ENCODE measurements at places on chromosomes 3 and 15. TPM values are rescaled to one million over a fixed set of nuclear protein-coding genes. Genes with fewer than 3 reads are reported as not detected.

- DNase-seq, result no peak
These were observed 84.1 kb downstream of the AAGAB start for GRCh38 chr15:67170143-67170925.

- DNase-seq, result no peak
These were observed 3.5 kb upstream of the EFCC1 start for GRCh38 chr3:128997486-128998133.

DNA sequence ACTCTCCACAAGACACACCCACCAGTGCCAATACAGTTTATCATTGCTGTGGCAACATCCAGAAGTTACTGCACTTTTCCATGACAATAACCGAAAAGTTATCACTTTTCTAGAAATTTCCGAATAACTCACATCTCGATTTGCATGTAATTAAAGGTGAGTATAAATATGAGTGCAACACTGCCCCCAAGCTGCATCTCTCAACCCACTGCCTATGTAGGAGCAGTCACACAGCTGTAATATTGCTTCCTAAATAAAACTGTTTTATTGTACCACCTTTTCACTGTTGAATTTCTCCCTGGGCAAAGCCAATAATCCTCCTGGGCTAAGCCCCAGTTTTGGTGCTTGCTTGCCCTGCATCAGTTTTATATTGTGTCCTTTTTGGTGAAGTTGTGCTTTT lies 601.0 kb upstream of the EPHA6 start:
- no peak for DNase-seq

- DNase-seq, result no peak
These were observed 32.0 kb downstream of the MAP4 start for GRCh38 chr3:47984075-47984728.

DNA sequence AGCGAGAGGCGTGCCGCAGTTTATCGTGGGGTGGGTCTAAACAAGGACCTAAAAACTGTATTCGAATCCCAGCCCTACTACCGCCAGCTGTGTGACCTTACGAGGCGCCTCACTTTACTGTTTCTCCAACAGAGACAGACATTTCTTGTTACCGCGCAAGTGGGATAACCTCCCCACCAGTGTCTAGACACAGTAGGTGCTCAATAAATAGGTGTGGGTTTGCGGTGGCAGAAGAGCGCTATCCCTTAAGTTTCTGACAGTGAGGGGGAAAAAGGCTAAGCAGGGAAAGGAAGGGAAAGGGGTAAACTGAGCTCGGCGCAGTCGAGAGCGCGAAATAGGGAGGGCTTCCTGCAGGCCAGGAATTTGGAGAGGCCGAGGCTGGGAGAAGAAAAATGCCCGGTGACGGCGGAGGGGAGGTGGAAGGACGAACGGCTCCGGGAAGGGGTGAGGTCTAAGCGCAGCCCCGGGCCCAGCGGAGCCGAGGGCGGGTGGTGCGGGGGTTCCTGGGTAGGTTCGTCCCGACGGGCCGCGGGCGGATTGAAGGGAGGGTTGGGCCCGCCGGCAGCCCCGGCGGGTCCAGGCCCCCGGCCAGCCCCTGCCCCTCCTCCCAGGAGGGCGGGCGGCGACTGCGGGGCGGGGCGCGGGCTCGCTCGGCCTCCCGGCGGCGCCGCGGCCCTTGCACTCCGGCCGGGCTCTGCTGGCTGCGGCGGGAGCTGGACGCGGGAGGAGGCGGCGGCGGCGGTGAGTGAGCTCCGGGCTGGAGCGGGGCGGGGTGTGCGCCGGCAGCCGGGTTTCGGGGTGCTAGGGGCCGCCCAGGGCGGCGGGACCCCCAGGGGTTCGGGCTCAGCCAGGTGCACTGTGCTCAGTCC lies at the start of gene CGNL1:
Gene CGNL1 (plus strand): TSS at position 679 of the 869 bp plus-strand sequence. CDS start 61,495 bp downstream, outside the sequence.
- DNase-seq, result peak; percentile 59

- DNase-seq, result no peak
These were observed 205.3 kb downstream of the NFKBIZ start for GRCh38 chr3:102054543-102055080.

DNA sequence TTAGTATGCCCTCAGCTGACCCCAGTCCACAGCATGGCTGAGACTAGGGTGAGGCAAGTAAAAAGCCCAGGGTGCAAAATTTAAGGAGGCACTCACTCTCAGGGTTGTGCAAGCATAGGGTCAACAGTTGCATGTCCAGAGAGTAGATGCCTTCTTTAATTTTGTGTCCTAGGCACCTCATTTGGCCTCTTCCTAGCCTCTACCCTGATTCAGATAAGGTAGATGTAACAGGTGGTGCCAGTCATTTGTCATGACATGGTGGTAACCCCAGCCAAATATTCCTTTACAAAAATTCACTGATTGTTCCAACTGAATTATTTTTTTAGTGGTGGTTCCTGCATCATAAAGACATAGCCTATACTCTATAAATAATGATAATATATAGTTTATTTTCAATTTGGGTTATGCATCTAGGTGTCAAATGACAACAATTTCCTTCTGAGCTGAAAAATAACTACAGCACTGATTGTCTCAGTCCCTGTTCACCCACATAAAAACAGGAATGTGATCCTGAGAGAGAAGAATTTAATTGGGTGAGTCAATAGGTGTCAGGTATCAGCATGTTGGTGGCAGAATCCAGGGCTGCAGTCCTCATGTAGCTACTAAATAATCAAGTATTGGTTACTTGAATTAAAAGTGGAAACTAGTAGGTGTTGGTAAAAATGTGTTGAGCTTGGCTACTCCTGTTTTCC lies 44.2 kb upstream of the TIPARP start:
- DNase-seq, result no peak

DNA sequence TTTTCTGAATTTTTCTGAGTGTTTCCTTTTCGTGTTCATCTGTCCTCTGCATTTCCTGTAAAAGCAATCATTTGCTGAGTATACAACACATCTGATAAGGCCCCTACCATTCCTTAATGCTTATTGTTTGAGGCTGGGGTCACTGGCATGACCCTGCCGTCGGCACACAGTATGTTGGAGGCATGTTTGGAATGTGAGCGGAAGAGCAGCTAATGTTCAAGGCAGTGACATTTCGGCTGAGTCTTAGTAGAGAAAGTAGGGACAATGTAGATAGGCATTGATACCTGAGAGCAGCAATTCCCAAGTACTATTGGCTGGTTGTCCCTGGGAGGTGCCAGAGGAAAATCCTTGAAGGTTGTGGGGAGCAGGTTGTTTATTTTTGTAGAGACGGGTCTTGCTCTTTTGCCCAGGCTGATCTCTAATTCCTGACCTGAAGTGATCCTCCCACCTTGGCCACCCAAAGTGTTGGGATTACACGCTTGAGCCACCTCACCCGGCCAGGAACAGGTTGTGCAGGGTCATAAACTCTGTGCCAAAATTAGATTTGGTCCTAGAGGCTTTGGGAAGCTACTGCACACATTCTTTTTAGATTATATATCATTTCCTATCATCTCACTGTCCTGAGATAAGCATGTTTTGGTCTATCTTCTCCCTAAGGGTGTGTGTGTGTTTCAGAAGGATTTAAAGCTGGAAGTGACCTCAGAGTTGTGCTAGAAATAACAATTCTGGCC lies 13.5 kb downstream of the PTPN23 start:
- DNase-seq, result no peak

DNA sequence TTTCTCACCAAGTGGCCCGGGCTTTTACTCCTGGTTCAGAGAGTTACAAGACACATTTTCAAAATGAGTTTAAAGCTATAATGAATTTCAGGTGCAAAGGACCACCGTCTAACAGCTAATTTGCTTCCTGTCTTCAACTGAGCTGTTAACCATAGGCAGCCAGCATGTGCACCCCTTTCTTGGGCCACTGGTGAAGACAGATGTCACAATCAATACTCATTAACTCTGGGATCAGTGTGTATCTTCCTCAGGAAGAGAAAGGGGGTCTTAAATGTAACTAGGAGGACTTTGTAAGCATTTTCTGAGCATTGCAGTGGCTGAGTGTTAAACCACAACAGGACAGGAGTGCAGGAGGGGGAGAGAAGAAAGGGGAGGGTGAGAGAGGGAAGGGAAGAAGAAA lies 750.7 kb upstream of the CFAP20DC start:
- no peak for DNase-seq

GRCh38 chr3:152328841-152329240 lies 60.1 kb downstream of the MBNL1 start:
- DNase-seq, result no peak

- DNase-seq, result no peak
These were observed 261.3 kb downstream of the XXYLT1 start for GRCh38 chr3:195009616-195010015.

- DNase-seq, result no peak
These were observed 87.0 kb upstream of the KCNAB1 start for GRCh38 chr3:156033428-156033827.

- no peak for DNase-seq
These were observed 146.4 kb upstream of the ONECUT1 start for GRCh38 chr15:52936489-52936888.

- no peak for DNase-seq
These were observed 300.3 kb upstream of the CBLB start for GRCh38 chr3:106168962-106169750.

DNA sequence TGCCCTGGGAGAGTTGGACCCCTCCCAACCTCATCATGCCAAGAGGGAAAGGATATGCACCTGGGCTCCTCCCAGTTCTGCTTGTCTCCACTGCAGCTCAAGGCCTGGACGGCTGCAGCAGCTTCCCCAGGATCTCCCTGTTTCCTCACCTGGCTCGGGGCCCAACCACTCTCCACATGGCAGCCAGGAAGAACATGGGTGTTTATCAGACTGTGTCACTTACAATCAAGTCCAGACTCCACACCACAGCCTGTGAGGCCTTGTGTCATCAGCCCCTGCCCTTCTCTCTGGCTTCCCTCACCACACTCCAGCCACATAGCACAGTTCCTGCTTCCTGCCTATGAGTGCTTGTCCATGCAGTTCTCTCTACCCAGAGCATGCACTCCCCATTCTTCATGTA lies 534.4 kb downstream of the EPHB1 start:
- no peak for DNase-seq

DNA sequence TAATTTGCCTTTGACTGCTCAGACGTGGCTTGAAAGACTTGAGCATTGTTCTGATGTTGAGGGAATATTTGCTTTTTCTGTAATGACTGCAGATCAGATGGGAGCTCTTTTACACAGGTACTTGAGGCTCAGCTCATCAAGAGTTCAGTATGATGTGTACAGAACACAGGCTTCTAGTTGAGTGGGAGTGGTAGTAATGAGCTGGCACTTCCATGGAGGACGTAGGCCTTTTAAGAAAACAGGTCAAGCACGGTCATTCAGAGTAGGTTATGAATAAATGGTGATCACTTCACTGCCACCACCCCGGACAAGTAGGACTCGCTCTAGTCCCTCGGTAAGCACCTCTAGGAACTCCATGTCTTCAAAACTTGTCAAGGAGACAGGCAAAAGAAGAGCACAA lies 8.8 kb downstream of the EMC4 start:
- DNase-seq, result no peak

- DNase-seq, result no peak
These were observed 594 bp upstream of the ICE2 start for GRCh38 chr15:60479361-60480110.

GRCh38 chr15:75578948-75579920 lies at the start of gene PTPN9:
TSS of gene PTPN9 (minus strand) at chr15:75579315. CDS start at chr15:75578776, 539 bp downstream.
- peak; percentile 81 for DNase-seq

DNA sequence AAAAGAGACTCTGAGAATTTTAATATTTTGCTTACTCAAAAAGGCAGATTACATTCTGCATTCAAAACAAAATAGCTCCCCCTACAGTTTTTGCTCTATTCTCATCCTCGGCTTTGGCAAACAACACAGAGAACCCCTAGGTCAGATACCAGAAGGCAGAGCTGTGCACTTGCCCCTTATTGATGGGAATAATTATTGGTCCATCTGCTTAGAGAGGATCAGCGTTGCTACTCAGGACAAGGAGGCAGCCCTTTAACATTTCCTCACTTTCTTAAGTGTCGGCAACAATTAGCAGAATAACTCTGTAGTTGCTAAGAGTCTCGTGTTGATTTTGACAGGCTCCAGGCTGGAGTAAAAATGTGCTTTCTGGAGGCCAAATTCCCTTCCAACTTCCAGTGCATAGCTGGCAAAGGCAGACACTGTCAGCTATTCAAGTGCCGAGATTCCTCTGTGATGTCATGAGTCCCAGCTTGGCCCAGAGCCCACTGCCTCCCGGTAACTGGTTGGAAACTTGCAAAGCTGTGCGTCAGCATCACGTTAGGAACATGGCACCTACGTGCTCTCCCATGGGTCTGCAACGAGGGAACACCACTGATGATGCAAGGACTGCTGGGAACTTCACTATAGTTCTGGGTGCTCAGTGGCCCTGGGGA lies 482.7 kb upstream of the ADAMTS9 start:
- DNase-seq, result no peak

ITIH4 gene
- total RNA-seq, result 2,000 TPM

AHSG gene
- total RNA-seq, result 965 TPM

C3orf49 gene
- not detected for total RNA-seq

NANOGP8 gene
- total RNA-seq, result 0.17 TPM

GMPS gene
- total RNA-seq, result 16.1 TPM

TMF1 gene
- total RNA-seq, result 11.3 TPM

CSNK1G1 gene
- total RNA-seq, result 8.4 TPM

EEF1AKMT4 gene
- total RNA-seq, result 2.1 TPM

TNIK gene
- 4.8 TPM for total RNA-seq

SCAANT1 gene
- not detected for total RNA-seq

LINS1 gene
- total RNA-seq, result 9.1 TPM

LRRC2 gene
- total RNA-seq, result 6.6 TPM

PLS1 gene
- 21.9 TPM for total RNA-seq

SPATA12 gene
- not detected for total RNA-seq

GOLGA6L7 gene
- not detected for total RNA-seq

ZKSCAN7 gene
- total RNA-seq, result 4.4 TPM

CCDC39 gene
- not detected for total RNA-seq

OR5H6 gene
- total RNA-seq, result not detected

Data from liver (tissue), 10 donors.